Common myeloid progenitor, CD34-positive (primary cell): ENCODE measurements at places on chromosomes 3 and 15.

- no peak for DNase-seq
Measured at GRCh38 chr3:139443186-139443585, 33.1 kb downstream of the RBP2 start.

DNA sequence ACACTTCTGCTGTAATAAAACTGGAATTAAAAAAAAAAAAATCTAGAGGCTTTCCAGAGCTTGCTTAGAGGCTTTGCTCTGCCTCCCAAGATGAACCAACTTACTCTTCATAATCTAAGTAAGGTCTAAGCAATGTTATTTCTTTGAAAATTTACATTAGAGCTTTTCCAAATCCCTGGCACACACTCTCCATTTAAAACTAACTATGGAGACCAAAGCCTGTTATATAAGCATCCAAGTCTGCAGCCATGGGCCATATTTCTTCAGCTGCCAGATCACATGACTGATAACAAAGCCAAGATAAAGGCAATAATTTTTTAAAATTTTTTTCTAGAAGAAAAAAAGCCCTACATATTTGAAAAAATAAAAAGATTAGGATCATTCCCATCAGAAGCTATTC lies 55.0 kb upstream of the ARHGEF3 start:
- no peak for DNase-seq

DNA sequence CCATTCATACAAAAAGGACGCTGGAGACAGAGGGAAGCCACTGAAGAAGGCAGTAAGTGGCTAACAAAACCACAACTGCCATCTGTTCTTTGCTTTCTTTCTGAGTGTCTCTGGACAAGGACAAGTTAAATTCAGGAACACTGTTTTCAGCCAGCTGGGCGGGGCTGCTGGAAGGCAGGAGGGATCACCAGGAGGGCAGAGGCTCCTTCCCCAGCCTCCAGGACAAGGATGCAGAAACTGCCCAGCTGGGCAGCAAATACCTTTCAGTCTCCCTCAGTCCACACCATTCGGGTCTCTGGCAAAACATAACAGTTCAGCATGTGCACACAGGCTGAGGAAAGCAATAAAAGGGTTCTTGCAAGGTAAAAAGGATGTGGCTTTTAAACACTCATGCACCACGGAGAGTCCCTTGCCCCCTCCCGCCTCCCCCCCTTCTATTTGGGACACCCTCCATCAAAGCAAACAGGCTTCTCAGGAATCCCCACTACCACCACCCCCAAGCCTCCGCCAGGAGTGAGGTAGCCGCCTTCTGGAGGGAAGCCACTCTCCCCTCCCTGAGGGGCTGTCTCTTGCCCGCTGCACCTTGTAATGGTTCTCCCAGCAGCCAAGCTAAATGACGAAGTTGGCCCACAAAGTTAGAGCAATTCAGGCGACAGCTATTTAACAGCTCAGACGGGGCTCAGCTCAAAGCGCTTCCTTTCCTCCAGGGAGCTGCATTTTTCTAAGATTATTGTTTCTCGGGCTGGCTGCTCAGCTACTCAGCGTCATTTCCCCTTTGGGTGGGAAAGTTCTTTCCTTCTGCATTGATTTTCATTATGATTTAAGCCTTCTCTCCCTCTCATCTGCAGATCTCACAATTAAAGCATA lies 3.8 kb downstream of the HEG1 start:
- DNase-seq = peak; percentile 36

GRCh38 chr3:131147534-131147933 lies 120.9 kb downstream of the NEK11 start:
- DNase-seq = no peak

DNA sequence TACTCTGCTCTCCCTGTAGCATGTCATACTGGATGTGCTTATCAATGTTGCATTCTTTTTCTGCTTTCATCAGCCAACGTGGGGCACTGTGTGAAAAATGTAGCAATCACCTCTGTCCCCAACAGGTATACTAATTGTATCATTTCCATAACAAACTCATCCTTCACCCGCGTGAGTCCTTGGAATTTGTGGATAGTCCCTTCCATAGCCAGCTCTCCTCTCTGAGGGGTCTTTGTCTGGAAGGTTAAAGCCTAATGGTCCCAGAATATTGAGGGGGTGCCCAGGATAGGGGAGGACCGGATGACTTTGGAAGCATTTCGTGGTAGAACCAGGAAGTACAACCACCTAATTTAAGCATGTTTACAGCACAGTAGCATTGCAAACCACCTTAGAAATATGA lies 124.6 kb downstream of the FOXB1 start:
- DNase-seq = no peak

- no peak for DNase-seq
Measured at GRCh38 chr3:139132976-139133375, 88.3 kb upstream of the PRR23C start.

DNA sequence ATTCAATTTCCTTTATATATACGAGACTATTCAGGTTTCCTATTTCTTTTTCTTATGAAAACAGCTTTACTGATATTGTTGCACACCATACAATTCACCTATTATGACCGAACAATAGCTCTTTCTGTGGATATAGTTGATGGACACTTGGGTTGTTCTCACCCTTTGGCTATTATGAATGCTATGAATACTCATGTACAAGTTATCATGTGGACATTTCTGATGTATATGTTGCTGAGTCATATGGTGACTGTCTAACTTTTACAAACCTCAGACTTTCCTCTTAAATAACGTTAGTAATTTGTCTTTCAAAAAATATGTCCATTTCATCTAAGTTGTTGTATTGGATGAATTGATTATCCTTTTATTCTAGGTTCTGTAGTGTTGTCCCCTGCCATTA lies 15.7 kb upstream of the USF3 start:
- no peak for DNase-seq

DNA sequence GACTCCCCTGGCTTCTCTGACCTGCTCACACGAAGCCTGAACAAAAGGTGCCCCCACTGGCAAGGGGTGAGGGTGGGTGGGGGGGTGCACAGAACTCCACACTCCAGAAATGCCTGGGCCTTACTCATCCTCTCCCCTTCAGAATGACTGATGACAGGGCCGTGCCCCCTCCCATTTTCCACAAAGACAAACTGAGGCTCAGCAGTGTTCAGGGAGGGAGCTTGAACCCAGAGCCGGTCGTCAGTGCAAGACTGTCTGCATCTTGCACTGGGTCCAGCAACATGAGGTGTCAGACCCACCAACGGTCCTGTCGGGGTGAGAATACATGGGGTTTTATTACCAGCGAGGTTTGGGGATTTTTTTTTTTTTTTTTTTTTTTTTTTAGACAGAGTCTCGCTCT lies 15.3 kb downstream of the IGDCC3 start:
- DNase-seq = no peak

DNA sequence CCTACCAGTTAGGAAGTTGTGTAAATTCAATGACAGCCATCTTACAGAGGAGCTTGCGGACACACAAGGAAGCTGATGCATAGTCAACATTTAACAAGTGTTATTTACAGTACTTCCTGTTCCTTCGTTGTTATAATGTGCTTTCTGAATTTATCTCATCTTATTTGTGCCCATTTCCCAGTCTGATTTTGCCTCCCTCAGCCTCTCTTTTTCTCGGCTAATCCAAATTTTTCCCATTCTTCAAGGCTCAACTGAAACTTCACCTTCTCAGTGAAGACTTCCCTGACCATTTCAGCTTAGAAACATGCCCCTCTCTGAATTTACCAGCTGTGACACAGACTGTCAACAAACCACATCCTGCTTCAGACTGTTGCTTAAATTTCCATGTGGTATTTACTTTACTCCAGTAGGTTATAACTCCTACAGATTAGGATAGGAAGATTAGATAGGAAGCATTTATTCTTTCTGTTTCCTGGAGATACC lies 55.7 kb upstream of the CP start:
- DNase-seq = peak; percentile 88

- DNase-seq = no peak
Measured at GRCh38 chr15:72222393-72222792, 8.6 kb downstream of the PKM start.

DNA sequence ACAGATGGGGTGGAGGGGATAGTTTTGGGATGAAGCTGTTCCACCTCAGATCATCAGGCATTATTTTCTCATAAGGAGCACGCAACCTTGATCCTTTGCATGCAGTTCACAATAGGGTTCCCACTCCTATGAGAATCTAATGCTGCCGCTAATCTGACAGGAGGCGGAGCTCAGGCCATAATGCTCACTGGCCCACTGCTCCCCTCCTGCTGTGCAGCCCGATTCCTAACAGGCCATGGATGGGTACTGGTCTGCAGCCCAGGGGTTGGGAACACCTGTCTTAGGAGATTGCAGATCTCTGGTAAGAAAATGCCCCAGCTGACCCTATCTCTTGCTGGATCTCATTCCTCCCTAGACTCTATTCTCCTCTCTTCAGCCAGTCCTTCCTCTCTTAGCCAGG lies 6.8 kb downstream of the CSTA start:
- no peak for DNase-seq

- no peak for DNase-seq
Measured at GRCh38 chr3:112778353-112778948, 68.2 kb downstream of the CD200R1L start.

- DNase-seq = no peak
Measured at GRCh38 chr15:59400103-59400813, 27.6 kb upstream of the MYO1E start.

- DNase-seq = no peak
Measured at GRCh38 chr15:68625853-68626252, 47.1 kb downstream of the CORO2B start.

- DNase-seq = peak; percentile 94
Measured at GRCh38 chr3:31462050-31462569, 70.6 kb upstream of the STT3B start.

GRCh38 chr3:169062501-169062900 lies 601.0 kb downstream of the MECOM start:
- DNase-seq = no peak

GRCh38 chr15:95051861-95052260 lies 820.5 kb downstream of the MCTP2 start:
- no peak for DNase-seq

DNA sequence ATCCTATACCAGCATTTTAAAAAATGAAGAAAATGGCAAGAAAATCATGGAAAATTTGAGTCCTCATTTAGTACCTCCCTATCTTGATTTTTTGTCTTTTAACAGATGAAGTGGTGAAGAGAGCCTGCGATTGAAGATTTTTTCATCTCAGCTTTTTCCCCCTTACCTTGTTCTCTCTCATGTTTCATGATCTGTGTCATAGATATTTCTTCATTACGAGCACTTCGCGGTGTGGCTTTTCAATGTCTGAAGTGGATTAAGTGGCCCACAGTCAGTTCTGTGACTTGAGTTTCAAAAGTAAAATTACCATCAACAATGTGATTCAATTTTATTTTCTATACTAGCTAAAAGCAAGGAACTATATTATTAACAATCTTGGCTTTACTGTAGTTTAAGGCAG lies 147.2 kb downstream of the FNDC3B start:
- DNase-seq = no peak

DNA sequence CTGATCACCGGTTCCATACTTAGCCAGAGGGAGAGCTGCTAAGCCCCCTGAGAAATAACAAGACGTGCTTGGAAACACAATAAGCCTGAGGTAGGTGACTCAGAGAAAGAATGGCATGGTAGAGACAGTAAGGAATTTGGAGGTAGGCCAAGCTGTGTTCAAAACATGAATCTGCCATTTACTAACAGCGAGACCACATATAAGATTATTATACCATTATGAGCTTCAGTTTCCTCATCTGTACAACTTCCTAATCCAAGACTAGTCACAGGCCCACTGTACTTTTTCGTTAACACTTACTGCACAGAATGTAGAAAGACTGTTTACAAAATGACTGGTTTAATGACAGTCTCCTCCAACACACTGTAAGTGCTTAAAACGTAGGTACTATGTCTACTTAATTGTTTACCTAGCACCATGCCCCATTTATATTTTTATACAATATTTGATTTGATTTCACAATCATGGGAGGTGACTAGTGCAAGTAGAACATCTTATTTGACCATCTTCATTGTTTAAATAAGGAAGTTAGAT lies 25.7 kb downstream of the ATOSA start:
- no peak for DNase-seq

DNA sequence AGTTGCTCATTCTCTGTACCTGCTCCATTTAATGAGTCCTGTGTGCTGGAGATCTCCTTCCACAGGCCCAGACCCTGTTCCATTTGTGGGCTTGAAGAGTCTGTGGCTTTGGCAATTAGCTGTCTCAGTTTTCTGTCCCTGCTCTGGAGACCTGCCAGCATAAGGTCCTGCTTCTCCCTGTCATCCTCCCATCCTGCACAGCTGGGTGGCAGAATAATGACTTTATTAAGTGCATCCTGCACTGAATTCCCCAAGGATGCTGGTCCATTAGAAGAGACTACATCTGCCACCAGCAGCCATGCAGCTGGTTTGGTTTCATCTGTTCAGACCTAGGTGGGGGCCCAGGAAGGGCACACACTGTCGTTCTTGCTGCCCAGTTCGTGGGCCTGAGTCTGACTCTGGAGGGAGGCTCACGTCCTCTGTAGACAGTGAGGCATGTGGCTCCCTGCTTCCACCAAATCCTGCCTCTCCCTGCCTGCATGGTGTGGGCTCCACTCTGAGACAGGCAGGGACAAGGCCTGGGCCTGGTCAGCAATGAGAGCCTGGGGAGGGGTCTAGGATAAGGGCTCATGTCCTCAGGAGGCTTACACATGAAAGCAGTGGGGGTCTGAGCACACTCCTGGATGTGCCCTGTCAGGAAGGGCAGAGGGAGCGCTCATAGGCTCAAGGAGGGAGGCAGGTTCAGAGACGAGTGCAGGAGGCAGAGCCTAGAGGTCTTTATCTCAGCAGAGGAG lies 78.4 kb upstream of the PRR23E start:
- no peak for DNase-seq

GRCh38 chr3:100083209-100083608 lies 31.1 kb downstream of the FILIP1L start:
- DNase-seq = no peak

GRCh38 chr15:39598958-39599845 lies 18.3 kb downstream of the THBS1 start:
- no peak for DNase-seq

GRCh38 chr3:187709155-187709554 lies 6.8 kb upstream of the RTP2 start:
- no peak for DNase-seq

DNA sequence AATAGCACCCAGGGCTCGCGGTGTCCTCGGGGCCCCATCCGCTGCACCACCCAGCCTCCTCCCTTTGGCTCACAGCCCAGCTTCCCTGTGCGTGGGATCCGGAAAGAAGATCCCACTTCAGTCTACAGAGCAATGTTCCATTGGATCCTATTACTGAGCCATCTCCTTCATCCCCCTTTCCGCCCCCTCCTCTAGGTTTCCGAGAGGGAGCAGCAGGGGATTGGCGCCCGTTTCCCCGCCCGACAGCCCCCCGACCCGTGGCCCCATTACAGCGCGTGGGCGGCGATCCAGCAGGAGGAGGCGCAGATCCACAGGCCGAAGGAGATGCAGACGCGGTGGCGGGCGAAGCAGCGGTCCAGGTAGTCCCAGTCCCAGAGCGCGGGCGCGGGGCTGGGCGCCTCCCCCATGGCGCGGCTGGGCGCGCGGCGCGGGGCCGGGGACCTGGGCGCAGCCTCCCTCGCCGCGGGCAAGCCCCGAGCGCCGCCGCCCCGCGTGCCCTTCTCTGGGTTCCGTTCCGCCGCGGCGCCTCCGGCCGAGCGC lies 340 bp downstream of the TMEM44 start:
- no peak for DNase-seq

- DNase-seq = no peak
Measured at GRCh38 chr15:75832114-75832513, 11.1 kb upstream of the UBE2Q2 start.
